ENCODE measurements at places on chromosomes 5 and 9.

DNA sequence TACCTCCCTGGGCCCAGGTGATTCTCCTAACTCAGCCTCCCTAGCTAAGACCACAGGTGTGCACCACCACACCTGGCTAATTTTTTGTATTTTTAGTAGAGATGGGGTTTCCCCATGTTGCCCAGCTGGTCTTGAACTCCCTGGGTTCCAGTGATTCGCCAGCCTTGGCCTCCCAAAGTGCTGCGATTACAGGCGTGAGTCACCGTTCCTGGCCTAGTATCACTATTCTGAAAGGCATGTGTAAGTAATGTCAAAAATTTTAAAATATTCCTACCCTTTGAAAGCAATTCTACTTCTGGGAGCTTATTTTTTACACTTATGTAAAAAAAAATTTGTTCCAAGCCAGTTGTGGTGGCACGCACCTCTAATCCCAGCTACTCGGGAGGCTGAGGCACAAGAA is 27.1 kb upstream of the TLE1 start:
- no peak for DNase-seq

GRCh38 chr9:14212697-14213420 is 101.1 kb downstream of the NFIB start:
- DNase-seq = no peak

DNA sequence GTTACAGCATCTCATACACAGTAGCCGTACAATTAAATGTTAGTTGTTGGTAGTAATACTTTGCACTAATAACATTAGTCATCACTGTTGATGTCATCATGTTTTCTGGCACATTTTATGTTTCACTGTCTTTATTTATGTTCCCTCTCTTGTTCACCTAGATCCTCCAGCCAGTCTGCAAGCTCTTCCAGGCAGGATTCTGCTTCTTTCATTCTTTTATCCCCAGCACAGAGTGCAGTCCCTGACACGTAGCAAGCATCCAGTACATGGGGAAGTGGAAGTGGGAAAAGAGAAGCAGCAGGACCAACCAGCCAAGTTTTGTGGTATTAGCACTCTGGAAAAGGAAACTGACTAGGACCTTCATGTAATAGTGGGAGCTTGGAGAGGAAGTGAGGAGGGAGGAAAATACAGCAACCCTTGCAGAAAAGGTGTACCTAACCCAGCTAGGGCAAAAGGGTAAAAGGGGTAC is 89.7 kb upstream of the SLC44A1 start:
- no peak for DNase-seq

DNA sequence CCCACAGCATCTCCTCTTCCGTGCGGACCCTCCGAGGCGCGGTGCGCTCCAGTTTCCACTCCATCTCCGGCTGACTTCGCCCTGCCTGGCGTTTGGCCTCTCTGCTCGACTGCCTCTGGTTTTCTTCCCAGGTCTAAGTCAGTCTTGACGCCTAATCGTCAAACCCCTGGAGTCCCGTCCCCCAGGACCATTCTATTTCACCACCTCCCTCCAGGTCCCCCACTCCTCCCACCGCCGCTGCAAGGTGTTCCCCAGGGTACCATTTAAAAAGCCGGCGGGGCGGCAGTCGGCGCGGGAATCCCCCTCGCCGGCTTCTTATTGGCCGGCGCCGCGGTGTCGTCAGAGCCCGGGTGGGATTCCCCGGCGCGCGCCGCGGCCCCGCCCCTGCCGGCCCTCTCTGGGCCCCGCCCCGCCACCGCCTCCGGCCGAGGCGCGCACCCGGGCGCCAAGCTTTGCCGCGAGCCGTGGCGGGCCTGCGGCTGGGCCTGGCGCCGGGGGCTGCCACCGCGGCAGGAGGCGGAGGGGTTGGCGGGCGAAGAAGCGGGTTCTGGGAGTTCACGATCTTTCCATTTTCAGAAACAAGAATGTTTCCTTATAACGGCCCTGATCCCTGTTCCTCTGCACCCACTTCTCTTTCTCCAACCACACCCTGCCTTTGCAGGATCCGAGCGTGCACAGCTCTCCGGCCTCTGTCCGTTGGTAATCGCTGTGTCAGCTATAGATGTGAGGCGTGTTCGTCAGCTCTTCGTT is at the start of gene CDC20B:
Gene CDC20B (minus strand): TSS at position 241 of the 750 bp plus-strand sequence. CDS start 177 bp downstream, at position 64.
- DNase-seq = peak; percentile 84

- no peak for DNase-seq
Measured at GRCh38 chr9:4590430-4591122, 71.5 kb upstream of the PLPP6 start.

GRCh38 chr9:137136261-137136880 is 2.6 kb upstream of the GRIN1 start:
- no peak for DNase-seq

DNA sequence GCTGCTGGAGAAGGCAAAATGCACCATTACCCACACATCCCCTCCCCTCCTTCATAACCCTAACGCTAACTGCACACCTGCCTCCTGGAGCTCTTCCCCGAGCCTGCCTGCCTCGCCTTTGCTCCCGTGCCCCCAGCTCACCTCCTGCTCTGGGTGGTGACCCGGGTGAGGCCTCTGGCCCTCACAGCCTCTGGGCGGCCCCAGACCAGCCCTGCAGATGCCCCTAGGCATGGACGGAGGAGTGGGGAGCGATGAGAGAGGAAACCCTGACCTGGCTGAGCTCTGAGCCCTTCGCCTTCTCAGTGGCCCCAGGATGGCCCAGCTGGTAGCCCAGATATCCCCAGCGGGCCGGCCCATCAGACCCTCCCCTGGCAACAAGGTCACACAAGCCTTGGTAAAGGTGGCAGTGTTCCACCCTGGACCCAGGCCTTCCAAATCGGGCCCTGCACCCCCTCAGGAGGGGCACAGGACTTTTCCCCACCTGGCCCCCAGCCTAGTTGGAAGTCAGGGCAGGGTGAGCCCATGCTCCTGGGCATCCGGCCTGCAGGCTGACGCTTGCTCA is 14.5 kb upstream of the CAMSAP1 start:
- no peak for DNase-seq

DNA sequence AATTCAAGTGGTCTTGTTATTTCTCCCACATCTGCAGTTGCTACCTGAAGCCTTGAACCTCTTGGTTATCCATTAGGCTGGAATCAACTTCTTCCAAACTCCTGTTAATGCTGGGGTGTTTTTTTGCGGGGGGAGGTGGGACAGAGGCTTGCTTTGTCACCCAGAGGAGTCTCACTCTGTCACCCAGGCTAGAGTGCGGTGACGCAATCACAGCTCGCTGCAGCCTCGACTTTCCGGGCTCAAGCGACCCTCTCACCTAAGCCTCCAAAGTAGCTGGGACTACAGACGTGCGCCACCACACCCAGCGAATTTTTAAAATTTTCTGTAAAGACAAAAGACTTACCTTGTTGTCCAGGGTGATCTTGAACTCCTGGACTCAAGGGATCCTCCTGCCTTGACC is 4.4 kb downstream of the SCGB3A1 start:
- no peak for DNase-seq

- DNase-seq = no peak
Measured at GRCh38 chr5:14167211-14167845, 24.2 kb downstream of the TRIO start.

Data from right forelimb (tissue), 1 donor.